Heart left ventricle (tissue), 16 donors: ENCODE measurements at places on chromosomes 2 and 18. TPM values are rescaled to one million over a fixed set of nuclear protein-coding genes. Genes with fewer than 3 reads are reported as not detected.

DNA sequence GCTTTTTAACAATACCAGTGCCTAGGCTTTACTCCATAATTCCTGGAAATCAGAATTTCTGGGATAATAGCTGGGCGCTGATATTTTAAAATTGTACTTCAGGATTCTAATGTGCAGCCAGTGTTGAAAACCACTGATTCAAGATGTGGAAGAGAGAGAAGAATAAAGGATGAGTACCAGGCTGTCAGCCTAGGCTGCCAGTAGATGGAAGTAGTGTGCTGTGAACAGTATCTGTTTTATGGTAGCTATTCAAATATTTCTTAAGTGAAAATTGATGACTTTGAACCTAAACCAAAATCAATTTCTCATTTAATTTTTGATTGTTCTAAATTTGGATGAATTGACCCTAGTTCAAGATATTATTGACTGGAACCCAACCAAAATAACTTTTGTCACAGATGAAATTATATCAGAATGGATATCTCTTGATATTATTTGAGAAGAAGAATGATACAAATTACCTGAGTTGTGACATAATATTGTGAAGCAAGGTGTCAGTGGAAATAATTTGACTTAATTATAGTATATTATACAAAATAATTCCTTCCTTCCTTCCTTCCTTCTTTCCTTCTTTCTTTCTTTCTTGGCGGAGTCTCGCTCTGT lies 88.0 kb downstream of the COMMD1 start:
- no peak for DNase-seq

DNA sequence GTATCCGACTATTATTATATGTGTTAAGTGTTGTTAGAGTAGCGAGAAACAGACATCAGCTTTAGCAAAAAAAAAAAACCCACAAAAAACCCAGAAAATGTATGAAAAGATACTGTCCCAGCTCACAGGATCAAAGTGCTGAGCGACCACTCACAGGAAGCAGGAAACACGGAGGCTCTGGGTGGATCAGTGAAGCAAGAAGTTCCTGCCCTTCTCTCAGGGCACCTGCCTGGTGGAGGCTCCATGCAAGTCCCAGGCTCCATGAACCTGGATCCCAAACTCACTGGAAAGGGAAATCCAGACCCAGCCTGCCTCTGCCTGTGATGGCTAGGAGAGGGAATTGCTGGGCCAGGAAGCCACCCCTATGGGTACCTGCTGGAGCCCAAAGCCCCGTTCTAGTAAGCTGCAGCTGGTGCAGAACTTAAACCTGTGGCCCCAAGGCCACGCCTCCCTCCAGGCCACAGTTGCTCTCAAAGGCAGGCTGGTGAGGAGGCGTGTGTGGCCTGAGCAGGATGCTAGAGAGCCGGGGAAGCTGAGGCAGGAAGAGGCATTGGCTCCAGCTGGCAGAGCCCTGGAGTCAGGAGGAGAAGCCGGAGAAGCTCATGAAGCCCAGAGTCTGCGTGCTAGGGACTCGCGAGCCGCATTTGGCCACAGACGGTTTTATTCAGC lies 63.5 kb upstream of the TAF1B start:
- no peak for DNase-seq

The TRIM43 gene
- total RNA-seq: not detected

The HS1BP3 gene
- total RNA-seq: 22.7 TPM

The DQX1 gene
- not detected for total RNA-seq
